ENCODE measurements at places on chromosomes 13 and 19.

DNA sequence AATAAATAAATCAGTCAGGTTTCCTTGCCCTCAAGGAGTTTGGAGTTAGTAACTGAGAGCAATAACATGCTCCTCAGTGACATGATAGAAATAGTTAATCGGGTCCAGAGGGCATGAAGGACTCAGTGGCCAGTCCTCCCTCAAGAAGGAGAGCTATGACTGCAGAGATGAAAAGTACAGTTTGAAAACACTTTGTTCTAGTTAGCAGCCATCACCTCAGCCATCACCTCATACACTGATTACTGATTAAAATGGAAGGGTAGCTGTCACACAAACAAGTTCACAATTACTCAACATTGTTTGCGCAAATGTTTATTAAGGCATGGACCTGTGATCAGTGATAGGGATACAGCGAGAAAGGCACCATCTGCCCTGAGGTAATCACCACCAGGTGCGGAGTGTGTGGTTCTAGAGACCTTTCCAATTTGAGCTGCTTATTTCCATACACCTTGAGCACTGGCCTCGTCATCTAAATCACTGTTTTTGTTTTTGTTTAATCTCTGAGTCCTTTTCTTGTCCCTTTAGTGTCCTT, 85.3 kb upstream of the RAP2A start:
- DNase-seq, result no peak

DNA sequence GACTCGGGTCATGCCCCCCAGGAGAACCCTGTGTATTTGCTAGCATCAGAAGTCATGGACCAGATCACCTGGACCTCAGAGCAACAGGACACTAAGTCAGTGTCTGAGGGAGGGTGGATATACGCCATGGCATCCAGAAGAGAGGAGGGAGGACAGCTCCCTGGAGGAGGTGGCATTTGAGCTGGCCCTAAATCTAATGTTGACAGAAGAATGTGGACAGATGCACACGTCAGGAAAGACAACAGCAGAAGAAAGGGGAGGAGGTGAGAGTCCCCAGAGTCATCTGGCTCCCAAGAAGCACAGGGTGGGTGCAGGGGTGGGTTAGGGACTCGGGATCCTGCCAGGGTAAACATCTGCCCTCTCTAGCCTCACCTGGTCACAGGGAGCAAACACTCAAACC, 24.5 kb upstream of the CCNE1 start:
- no peak for DNase-seq

DNA sequence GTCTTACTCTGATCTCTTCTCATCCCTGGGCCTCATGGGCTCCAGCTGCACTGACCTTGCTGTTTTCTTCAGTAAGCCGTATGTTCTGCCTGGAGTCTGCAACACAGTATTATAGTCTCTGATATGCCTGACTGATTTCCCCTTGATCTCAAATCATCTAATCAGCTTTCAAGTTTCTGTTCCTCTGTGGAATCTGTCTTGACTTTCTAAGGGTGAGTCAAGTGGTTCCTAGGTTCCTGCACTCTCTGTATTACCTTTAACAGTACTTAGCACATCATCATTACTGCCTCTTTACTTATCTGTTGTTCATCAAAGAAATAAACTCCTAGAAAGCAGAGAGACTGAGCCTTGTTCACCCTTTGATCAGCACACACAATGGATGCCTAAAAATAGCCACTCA, 350.7 kb downstream of the LMO7 start:
- DNase-seq, result no peak

GRCh38 chr13:34070006-34070405, 252.1 kb downstream of the RFC3 start:
- DNase-seq, result no peak

DNA sequence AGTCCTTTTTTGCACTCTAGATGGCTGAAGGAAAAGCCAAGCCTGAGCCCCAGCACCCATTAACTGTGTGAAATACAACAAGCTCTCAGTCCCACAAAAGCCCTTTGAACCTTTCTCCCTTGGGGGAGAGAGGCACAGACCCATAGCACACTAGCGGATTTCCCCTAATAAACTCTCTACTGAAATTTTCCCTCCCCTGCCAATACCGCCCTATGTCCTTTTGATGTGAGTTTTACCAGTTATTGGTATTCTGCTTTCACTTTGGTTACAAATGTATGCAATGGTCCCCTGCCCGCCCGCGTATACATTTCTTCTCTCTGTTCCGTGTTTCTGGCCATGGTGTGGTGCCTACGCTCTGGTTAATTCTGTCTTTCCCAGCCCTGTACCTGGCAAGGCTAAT, 54.0 kb upstream of the MYO16 start:
- DNase-seq, result no peak
